Activated CD4-positive, alpha-beta T cell treated with anti-CD3 and anti-CD28 coated beads, Interleukin-2, amount 50 U/mL, for 1 hour (primary cell): ENCODE measurements at places on chromosomes 16 and 17.

DNA sequence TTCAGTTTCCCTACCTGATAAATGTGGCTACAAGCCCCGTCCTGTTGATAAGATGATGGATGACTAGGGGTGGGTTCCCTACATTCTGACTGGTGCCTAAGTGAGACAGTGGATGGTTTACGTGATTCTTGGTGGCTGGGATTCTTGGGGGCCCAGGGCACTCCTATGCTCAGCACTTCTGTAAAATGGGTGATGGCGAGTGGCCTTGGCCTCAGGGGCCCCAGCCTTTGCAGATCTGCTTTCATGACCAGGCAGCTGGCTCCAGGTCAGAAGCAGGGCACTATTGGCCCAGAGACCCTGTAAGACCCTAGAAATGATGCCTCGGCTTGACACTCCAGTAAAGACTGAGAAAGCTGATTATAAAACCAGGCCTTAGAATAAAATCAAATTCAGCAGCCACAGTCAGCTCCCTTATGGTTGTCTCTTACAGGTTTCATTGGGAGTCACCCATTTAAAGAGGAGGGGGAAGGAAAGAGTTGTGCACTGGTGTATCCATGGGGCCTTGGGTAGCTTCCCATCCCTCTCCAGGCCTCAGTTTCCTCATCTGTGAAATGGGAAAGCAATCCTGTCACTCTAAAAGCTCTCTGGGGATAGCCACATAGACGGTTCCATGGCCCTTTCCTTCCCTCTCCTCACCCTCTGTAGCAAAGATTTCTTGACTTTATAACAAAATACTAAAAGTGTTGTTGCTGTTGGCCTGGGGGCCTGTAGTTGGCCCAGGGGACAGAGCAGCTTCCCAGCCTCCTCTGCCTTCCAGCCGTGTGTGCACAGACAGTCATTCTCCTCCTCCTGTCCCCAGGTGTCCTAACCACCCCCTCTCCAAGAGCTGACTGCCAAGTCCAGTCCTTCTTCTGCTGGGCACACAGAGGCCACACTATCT is 1.2 kb downstream of the SNX20 start:
- DNase-seq = no peak

GRCh38 chr16:67389911-67390815 is 3.1 kb downstream of the TPPP3 start:
- DNase-seq = no peak

DNA sequence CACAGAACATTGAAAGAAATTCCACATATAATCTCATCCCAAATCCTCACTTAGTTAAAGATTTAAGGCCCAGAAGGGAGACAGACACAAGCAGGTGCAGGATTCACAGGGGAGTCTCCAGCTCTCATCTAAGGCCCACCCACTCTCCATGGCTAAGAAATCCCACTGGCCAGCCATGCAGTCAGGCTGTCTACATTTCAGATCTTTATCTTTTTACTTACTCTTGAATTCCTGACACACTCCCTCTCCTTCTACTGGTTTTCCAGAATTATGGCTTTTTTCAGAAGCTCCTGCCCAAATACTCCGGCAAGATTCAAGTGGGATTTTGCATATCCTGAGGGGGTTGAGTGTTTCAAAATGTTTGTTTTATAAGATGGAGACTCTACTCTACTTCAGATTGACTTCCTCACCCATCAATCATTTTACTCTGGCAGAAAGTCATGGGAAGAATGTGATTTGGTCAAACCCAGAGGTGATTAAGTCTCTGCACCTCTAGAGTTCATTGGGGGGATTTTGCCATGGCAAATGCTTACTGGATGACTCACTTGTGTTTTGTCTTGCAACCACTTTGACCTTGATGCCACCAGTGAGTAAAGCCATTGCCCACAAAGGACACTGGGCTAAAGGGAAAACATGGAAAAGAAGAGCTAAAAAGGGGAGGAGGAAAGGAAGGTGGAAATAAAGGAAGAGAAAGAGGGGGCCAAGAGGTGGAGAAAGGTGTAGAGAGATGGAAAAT is 688.8 kb upstream of the SALL1 start:
- no peak for DNase-seq

- no peak for DNase-seq
These were observed 273.4 kb downstream of the CPPED1 start for GRCh38 chr16:12530302-12530701.

DNA sequence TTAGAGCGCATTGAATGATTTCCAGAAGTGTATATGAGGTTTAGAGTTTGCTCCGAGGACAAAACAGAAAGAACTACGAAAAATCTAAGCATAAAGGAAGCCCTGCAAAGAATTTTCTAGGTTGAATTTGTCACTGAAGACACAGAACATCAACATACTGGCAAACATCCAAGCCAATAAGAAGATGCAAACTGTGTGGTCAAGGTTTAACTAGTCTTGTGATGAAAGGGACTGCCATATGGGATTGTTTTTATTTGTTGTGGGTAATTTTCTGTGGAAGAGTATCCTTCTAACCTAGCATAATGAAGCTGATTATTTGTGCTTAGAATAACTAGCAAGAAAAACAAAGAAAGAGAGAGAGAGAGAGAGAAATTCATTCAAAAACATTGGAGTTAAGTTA is 492.0 kb upstream of the ERCC4 start:
- DNase-seq = no peak

- no peak for DNase-seq
These were observed 58.8 kb downstream of the SLFN11 start for GRCh38 chr17:35314415-35315216.
